ENCODE measurements at places on chromosomes 11 and 22. TPM values are rescaled to one million over a fixed set of nuclear protein-coding genes. Genes with fewer than 3 reads are reported as not detected.

GRCh38 chr11:2721210-2721916, 21.6 kb upstream of the KCNQ1OT1 start:
- DNase-seq: no peak

DNA sequence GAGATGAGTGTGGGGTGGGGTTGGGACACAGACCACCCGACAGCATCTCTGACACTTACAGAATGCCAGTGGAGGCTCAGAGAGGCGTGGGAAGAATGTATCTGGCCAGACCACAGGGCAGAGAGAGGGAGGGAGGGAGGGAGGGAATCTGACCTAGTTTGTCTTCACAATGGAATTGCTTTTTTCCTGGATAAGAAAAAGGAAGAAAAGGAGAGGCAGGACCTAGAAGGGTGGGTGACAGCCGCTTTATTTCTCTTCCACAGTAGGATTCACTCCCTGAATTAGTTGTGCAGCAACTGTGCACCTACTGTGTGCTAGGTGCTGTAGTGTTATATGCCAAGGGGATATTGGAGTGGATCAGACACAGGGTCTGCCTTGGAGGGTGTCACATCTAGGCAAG, 3.7 kb downstream of the KCNK4 start:
- no peak for DNase-seq

GRCh38 chr11:44840085-44840478, 110.6 kb downstream of the TP53I11 start:
- DNase-seq: no peak

PHLDB1 gene
- 112 TPM for total RNA-seq

GAS2 gene
- total RNA-seq: 0.62 TPM

GRCh38 chr11:1089738-1090599, 15.3 kb downstream of the MUC2 start:
- no peak for DNase-seq

- DNase-seq: peak; percentile 63
Measured at GRCh38 chr11:50174189-50174588, 141.5 kb downstream of the OR4C45 start.

GRCh38 chr22:43312608-43313007, 30.6 kb downstream of the SCUBE1 start:
- DNase-seq: no peak

LBHD1 gene
- total RNA-seq: 4.3 TPM

MAJIN gene
- total RNA-seq: not detected

GSTT2B gene
- 32.8 TPM for total RNA-seq

DNA sequence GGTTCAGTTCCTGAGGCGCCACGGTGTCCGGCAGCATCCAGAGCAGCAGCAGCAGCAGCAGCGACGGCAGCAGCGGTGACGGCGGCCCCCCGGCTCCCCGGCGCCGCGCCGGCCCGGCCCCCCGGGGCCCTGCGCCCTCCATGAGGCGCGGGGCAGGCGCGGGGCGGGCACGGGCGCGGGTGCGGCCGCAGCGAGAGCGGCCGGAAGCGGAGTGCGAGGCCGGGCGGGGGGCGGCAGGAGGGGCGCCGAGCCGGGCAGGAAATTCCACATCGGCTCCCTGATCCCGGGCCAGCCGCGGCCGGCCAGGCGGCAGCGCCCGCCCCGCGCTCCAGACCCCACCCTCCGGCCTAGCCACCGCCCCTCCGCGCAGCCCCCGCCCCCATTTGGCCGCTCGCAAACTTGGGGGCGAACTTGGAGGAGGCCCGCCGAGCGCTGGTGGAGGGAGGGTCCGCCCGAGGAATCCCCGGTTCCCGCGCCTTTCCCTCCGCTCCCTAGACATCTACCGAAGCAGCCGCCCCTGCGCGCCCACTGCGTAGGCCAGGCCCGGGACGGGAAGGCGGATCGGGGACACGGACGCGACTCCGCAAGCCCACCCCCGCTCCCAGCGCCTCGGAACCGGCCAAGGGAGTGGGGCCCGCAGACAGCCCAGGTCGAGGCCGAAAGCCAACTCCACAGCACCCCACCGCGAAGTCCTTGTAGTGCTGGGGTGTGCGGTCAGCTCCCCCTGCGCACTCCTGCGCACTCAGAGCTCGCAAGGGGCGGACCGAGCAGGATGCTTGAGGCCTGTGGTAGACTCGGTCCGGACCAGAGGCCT, at the start of gene SCARF2:
Gene SCARF2, minus strand, starts transcription at position 213 of the 814 bp plus-strand sequence. Its CDS starts 71 bp downstream, at position 142.
- DNase-seq: no peak

DNA sequence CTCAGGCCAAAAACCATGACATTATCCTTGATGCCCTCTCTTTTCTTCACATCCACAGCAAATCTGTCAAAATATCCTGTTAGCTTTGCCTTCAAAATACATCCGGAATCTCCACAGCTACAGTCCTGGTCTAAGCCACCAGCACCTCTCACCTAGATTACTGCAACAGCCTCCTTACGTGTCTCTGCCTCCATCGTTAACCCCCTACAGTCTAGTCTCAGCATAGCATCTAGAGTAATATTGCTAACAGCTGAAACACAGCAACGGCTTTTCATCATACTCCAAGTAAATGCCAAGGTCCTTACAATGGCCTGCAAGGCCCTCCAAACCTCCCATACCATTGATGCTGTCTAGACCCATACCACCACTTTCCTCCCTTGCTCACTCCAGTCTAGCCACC, 4.4 kb downstream of the TSG101 start:
- DNase-seq: no peak

- peak; percentile 89 for DNase-seq
Measured at GRCh38 chr22:36546932-36547331, 18.0 kb upstream of the EIF3D start.

DNA sequence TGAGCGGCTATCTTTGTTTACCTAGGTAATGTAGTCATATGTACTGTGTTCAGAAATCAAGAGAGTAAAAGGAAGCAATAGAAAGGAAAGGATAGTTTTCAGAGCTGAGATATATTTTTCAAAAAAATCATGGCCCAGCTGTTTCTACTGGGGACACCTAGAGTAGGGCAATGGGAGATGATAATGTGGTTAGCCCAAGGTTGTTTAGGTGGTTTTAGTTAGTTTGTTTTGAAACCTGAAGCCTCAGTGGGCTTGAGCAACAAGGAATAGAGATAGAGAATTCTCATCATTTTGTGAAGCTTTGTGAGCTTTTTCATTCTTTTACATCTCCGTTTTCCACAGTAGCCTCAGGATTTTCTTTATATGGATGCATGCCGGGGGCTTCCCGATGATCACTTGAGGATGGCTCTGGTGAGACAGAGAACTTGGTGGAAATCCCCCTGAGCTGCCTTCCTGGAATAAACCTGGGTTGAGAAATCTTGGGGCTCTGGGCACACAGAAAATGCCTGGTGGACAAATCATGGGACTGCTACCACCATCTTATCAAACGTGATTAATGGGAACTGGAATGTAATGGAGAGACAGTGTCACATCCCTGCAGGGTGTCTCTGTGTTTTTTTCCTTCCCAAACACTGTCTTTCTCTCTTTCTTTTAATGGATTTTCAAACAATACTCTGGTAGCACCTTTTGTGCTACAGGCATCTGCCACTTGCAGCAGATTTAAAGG, 49.0 kb downstream of the ARHGAP42 start:
- no peak for DNase-seq

LRRC32 gene
- total RNA-seq: 0.92 TPM

DNA sequence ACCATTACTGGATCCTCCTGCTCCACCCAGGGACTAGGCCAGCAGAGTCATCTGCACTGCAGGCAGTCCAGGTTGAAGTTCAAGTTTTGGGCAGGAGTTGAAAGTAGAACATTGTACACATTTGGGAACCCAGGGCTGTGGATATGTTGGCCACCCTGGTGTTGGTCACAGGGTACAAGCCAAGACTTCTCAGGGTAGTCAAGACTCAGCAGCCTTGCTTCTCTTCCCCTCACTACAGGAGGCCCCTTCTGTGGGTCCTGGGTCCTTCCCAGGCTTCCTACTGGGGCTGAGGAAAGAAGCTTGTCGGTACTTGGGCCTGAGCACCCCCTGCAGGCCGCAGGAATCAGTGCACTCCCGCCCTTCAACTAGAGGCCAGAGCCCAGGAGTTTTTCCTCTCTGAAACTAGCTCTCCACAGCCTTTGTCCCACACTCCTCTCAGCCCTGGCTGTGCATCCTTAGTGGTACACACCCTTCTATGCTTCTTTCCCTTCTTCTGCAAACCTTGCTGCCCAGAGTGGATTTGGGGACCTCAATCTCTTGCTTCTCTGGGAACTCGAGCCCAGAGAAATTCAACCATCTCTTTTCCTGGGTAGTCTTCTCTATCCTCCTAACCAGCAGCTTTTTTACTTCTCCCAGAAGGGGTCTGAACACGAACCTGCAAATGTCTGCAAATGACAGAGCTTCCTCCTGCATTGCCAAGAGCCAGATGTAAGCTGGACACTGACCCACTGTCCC, 2.6 kb upstream of the HPX start:
- peak; percentile 38 for DNase-seq

GRCh38 chr11:58070585-58070984, 39.8 kb downstream of the OR6Q1 start:
- no peak for DNase-seq

LIF gene
- 0.83 TPM for total RNA-seq

DNA sequence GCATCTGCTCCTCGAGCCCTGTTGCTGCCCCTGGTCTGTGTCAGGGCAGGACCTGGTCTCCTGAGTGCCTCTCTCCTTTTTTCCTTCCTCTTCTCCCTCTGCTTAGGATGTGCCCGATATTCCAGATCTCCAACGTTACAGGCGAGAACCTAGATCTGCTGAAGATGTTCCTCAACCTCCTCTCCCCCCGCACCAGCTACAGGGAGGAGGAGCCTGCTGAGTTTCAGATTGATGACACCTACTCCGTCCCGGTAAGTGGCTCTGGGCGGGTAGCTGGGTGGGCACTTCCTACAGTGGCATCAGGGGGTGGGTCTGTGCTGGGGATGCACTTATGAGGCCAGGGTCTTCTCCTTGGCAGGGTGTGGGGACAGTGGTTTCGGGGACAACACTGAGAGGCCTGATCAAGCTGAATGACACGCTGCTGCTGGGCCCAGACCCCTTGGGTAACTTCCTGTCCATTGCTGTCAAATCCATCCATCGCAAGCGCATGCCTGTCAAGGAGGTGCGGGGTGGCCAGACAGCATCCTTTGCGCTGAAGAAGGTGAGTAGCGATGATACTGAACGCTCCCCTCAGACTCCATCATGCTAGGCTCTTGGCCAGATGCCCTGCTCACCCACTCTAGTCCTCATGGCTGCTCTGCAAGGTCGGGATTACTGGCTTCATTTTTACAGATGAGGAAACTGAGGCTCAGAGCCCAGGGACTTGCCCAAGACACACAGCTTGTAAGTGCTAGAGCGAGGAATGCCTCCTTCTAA, 20.3 kb downstream of the GTPBP1 start:
- DNase-seq: no peak

GRCh38 chr11:79918846-79919245, 478.0 kb upstream of the TENM4 start:
- DNase-seq: no peak

DNA sequence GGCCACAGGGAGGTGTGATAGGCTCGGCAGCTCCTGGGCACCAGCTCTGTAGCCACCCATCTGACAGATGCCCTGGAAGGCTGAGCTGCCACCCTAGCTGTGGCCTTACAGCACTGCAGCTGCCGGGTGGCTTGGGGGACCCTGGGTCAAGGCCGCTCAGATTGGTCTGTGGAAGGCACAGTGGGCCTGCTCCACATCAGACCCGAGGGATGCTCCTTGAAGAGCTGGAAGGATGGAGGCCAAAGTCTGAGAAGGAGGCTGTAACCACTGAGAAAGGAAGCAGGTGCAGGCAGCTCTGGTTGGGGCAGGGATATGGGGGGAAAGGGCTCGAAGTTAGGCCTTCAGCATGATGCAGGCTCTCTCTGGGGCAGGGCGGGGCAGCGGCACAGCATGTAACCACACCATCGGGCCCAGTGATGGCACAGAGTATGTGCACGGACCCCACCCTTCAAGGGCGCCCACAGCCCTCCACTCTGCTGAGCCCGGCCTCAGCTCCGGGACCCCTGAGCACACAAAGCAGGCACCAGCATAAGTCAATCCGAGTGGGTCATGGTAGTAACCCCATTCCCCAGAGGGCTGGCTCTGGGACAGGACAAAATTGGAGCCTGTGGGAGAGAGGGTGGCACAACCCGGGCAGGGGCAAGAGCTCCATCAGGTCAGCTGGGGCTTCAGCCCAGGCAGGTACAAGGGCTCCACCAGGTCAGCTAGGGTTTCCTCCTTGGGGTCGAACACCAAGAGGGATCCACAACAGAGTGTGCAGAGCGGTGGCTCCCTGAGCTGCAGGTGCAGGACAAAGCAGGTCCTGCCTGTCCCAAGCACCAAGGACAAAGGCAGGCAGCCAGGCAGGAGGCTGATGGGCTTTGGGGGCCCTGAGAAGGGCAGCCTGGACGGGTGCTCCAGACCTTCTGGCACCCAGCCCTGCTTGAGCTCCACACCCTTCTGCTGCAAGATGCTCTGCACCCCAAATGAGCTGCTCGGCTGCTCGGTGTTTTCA, 1511.1 kb downstream of the BRD1 start:
- no peak for DNase-seq

- no peak for DNase-seq
Measured at GRCh38 chr11:9922806-9923205, 258.9 kb downstream of the SWAP70 start.

GRCh38 chr11:86499723-86500129, 125.0 kb downstream of the CCDC81 start:
- no peak for DNase-seq

GRCh38 chr11:117501237-117501898, 173.7 kb downstream of the CEP164 start:
- no peak for DNase-seq

DNA sequence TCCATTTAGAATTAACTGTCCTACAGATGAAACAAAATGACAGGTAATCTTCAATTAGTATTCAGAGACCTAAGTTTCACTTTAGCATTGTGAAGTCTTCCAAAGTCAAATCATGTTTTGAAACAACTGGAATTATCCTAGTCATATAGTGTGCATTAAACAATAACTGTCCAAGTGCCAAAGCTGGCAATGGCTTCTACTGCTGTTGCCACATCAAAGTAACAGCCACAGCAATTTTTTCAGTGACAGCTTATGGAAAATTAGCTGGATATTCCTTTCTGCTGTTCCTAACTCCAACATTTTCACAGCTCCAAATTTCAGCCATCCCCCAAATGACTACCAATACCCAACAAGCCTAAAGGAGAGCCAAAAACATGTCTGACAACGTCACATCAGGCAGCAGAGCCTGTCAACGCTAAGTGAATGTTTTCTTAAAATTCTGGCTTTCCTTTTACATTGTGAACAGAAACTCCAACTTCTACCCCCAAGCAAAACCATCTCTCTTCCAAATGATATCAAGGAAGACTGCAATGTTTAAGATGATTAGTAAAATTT, 45.3 kb upstream of the CCDC34 start:
- DNase-seq: no peak

GRCh38 chr22:35230839-35231584, 26.3 kb upstream of the HMGXB4 start:
- no peak for DNase-seq

Measured in HFFc6 (cell line).